ENCODE measurements at places on chromosomes 16 and 17.
A peak's percentile ranks its signal among the peaks of the same experiment; 100 is the strongest.

- DNase-seq, result no peak
These were observed 1.3 kb downstream of the MT1X start for GRCh38 chr16:56683424-56684172.

- no peak for DNase-seq
These were observed 52.8 kb upstream of the C17orf78 start for GRCh38 chr17:37322826-37323561.

GRCh38 chr16:55811811-55812210 lies 21.1 kb downstream of the CES1 start:
- no peak for DNase-seq

GRCh38 chr17:11331547-11332513 lies 90.8 kb downstream of the SHISA6 start:
- DNase-seq, result no peak

GRCh38 chr16:12160249-12160648 lies 183.7 kb downstream of the SNX29 start:
- no peak for DNase-seq

- peak; percentile 71 for DNase-seq
These were observed 1.0 kb upstream of the ARMC5 start for GRCh38 chr16:31458073-31458843.

- no peak for DNase-seq
These were observed 239.9 kb downstream of the CEP112 start for GRCh38 chr17:65952015-65952414.

DNA sequence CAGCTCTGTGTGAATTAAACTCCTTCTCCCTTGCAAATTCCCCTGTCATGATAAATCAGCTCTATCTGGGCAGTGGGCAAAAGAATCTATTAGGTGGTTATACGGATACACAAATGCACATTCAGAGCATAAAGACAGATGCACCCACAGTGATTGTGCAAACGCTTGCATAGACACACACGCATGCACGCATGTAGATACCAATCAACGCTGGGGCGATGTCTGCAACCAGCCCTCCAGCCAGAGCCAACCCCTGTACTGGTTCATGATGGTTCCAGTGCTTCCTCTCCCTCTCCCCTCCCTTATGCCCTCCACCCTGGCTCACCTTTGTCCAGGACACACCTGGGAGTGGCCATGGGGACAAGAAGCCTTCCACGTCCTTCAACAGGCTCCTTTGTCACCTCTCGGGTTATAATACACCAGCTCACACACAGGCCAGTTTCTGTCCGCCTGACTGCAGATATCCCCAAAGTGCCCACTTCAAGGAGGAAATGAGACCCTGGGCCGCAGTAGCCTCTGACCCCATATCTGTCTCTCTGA lies 33.1 kb upstream of the SNN start:
- DNase-seq, result no peak

GRCh38 chr17:44546671-44547606 lies 10.3 kb upstream of the FZD2 start:
- peak; percentile 65 for DNase-seq

DNA sequence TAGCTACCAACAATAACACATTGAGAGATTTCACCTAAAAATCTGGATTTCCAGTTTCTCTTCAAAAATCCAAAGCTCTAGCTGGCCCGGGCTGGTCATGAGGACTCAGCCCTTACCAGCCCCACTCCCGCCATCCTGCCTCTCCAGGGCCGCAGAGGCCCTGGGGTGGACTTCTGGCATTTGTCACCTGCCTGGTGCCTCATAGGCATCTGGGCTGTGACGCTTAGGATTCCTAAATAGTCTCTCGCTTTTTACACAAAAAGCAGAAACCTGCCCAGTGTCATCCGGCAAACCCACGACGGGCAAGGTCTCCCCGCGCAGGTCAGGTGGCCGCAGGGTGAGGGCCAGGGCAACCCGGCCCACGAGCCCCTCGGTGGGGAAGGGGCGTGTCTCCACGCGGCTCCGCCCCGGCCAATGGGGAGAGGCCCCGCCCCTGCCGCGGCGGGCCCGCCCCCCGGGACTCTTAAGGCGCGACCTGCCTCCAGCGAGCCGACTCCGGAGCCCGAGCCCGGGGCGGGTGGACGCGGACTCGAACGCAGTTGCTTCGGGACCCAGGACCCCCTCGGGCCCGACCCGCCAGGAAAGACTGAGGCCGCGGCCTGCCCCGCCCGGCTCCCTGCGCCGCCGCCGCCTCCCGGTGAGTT lies at the start of gene VASN:
Gene VASN, plus strand, starts transcription at position 492 of the 644 bp plus-strand sequence. CDS start 9,030 bp downstream, outside the sequence.
- peak; percentile 86 for DNase-seq

GRCh38 chr16:79928142-79928873 lies 327.8 kb upstream of the MAF start:
- no peak for DNase-seq

GRCh38 chr17:37081287-37081686 lies 132.5 kb downstream of the AATF start:
- DNase-seq, result peak; percentile 34

GRCh38 chr16:79090966-79091365 lies 509.6 kb downstream of the MAF start:
- no peak for DNase-seq

DNA sequence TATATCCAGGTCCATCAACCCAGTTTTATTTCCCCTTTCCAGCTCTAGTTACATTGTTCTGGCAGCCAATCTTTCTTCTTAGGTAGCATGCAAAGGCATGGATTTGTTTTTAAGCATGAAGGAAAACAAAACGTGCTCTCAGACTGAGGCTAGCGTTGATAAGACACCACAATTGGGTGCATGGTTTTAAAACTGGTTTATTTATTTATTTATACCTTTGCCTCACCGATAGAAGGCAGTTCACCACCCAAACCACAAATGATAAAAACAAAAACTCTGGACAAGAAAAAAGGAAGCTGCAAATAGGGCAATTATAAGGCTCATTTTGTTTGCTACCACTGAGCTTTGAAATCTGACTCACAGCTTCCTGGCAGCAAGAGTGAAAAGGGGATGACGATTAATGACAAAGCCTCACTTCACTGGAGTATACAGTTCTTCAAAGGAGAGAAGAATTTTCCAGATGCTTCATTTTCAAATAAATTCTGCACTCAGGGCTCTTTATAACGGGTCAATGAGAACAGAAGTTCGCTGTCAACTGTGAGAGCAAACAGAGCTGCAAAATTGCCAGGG lies 278.4 kb upstream of the IRX5 start:
- no peak for DNase-seq

- DNase-seq, result no peak
These were observed 39.2 kb downstream of the ZNF778 start for GRCh38 chr16:89256651-89257254.

- peak; percentile 27 for DNase-seq
These were observed 647 bp downstream of the FBXL20 start for GRCh38 chr17:39400547-39401411.

DNA sequence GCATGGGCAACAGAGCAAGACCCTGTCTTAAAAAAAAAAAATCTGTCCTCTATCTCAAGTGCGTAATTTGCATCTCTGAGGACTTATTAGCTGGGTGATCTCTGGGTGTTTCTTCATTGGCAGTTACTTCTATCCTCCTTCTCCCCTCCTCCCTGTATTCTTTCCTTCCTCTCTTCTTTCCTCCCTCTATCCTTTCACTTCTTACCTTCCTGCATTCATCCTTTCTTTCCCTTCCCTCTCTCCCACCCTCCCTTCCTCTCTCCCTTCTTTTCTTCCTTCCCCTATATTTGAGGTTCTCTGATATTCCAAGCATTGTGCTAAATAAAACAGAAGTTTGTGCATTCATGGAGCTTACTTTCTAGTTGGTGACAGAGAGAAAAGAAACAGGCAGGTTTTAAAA lies 10.7 kb downstream of the MFSD11 start:
- DNase-seq, result no peak

GRCh38 chr16:88453217-88453531 lies at the start of gene ZFPM1:
Gene ZFPM1, plus strand, starts transcription at chr16:88453280. Its CDS starts 359 bp downstream, at chr16:88453639.
- DNase-seq, result no peak

GRCh38 chr17:3008336-3009288 lies 54.8 kb downstream of the OR1D5 start:
- DNase-seq, result no peak

- peak; percentile 62 for DNase-seq
These were observed 25.6 kb downstream of the UNK start for GRCh38 chr17:75810216-75810615.

DNA sequence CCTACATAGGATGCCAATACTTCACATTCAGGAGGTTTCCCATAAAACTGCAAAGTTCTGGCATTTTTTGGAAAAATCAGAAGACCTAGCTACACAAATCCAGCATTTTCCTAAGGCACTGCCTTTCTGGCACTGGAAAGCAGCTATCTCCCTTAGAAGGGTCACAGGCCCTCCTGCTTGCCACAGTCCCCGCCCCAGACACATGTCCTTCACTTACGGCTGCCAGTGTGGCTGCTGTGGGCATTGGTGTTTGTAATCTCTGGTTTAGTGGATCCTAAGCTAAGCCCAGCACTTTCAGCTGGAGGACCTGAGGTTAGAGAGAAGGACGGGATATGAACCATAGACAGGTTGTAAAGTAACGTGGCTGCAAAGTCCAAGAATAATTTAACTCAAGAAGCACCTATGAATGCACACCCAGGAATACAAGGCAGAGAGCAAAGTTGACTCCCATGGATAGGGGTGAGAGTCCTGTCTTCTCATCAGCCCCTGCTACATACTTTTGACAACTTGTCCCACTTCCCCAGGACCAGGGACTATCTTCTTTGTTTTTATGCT lies 100.0 kb downstream of the XYLT1 start:
- DNase-seq, result no peak

DNA sequence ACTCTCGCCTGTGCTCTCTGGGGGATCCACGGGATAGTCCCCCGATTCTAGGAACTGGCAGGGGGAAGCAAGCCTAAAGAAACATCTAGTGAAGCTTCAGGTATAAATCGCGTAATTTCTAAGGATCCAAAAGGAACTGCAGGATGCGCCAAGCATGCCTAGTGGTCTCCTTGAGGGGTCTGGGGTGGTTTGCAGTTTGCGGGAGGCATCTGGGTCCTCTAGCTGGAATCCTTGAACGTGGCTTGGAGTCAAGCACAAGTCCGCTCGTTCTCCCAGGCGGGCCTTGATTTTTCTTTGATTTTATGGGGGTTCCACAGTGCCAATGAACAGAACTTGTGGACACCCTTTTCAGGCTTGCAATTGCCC lies 1000.5 kb downstream of the KCNJ18 start:
- no peak for DNase-seq

- DNase-seq, result no peak
These were observed 120.2 kb upstream of the HS3ST2 start for GRCh38 chr16:22693638-22694340.

- DNase-seq, result no peak
These were observed 174.8 kb upstream of the DYNLRB2 start for GRCh38 chr16:80366023-80366422.

DNA sequence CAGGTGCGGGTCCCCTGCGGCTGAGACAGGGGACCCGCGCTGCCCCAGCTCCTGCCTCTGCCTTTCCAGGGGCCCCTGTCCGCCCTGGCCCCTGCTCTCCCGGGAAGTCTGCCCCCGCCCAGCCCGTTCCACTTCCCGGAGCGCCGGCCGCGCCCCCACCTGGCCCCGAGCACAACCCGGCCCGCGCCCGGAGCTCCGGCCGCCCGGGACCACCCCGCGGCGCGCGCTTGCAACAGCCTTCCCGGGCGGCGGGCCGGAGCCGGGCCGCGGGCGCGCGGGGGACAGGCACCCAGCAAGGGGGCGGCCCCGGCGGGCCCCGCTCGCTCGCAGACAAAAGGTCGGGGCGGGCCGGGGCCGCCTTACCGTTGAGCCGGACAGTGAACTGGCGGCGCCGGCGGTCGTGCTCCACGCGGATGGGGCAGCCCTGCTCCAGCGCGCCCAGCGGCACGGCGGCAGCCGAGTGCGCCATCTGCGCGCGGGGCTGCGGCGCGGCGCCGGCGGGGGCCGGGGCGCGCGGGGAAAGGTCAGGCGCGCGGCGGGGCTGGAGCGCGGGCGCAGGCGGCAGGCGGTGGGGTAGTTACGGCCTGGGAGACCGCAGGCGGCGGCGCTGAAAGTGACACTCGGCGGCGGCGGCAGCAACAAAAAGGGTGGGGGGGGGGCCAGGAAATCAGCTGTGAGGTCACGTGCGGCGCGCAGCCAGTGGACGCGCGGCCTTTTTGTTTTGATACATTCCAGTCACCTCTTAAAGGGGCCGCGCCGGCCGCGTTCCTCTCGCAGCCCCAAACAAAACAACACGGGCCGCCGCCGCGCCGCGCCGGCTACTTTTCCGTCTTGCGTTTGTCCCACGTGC lies at the start of gene NATD1:
Gene NATD1, minus strand, starts transcription at position 615 of the 850 bp plus-strand sequence. Its CDS starts 146 bp downstream, at position 469.
- DNase-seq, result peak; percentile 79

GRCh38 chr17:80356231-80356856 lies 58.6 kb upstream of the ENDOV start:
- DNase-seq, result no peak

GRCh38 chr17:17103160-17103559 lies 60.9 kb downstream of the MPRIP start:
- no peak for DNase-seq

- no peak for DNase-seq
These were observed 24.9 kb downstream of the B9D1 start for GRCh38 chr17:19337712-19338023.

DNA sequence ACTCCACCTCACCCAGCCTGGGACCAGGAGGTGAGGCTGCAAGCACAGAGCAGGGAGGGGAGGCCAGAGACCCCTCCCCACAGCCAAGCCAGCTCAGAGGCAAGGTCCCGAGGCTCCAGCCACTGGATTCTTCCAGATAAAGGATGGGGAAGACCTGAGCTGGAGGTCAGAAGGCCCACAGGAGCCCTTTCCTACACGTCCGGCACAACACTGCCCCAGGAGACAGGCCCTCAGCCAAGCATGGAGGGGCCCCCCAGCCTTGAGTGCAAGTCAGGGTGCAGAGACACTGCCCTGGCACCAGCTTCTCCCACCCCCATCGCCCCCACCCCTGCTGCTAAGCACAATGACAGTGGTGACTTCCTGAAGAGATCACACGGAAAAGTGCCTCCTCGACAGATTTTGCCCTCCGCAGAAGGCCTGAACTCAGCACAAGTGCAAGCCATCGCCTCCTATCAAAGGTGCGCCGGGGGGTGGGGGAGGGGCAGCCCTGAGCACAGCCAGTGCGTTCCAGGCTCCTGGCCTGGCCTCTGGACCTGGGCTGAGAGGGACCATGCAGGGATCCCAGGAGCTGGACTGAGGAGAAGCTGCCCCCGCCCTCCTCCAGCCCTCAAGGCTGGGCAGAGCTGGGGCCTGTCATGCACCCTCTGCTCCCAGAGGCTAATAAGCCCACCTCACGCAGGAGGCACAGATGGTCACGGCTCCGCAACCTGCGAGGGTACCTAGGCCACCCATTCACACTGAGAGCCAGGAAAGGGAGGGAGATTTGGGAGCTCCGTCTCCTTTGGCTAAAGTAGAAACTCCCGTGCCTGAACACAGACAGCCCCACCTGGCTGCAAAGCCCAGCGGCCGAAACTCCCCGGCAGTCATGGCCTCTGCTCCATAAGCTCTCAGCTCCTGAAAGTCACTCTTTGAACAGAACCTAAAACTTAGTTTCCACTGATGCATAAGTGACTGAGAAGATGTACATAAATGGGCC lies 2.7 kb downstream of the MAFG start:
- DNase-seq, result peak; percentile 48
